Brain (organoid and tissue), 16 donors: ENCODE measurements at places on chromosomes 1 and 21.

GRCh38 chr1:65146908-65147423 lies 1.0 kb upstream of the AK4 start:
- no peak for DNase-seq

- DNase-seq: no peak
Measured at GRCh38 chr1:219476716-219477115, 136.2 kb downstream of the ZC3H11B start.

DNA sequence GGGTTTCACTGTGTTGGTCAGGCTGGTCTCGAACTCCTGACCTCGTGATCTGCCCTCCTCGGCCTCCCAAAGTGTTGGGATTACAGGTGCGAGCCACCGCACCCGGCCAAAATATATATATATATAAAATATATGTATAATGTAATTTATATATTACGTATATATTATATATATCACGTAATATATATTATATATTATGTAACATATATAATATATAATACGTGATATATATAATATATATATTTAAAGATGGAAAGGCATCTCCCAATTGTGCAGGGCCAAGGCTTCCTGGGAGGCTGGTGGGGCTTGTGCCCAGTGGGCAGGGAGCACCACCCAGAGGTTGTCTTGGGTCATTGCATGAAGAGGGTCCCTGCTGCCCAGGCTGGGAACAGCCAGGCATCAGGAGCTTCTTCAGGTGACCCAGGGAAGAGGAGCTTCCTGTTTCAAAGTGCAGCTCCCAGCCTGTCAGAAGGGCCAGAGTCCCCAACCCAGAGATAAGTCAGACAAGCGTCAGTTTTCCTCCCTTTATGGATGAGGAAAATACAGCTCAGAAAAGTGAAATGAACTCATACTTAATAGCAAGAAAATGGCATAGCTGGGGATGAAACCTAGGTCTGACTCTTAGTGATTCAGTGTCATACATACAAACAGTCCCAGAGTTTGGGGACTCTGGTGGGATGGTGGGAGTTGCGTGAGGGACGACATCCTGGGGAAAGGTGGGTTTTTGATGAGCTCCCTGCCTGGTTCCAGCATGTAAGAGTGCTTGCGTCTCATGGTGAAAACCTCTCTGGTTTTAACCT lies 12.0 kb downstream of the UBE2Q1 start:
- DNase-seq: peak; percentile 51

DNA sequence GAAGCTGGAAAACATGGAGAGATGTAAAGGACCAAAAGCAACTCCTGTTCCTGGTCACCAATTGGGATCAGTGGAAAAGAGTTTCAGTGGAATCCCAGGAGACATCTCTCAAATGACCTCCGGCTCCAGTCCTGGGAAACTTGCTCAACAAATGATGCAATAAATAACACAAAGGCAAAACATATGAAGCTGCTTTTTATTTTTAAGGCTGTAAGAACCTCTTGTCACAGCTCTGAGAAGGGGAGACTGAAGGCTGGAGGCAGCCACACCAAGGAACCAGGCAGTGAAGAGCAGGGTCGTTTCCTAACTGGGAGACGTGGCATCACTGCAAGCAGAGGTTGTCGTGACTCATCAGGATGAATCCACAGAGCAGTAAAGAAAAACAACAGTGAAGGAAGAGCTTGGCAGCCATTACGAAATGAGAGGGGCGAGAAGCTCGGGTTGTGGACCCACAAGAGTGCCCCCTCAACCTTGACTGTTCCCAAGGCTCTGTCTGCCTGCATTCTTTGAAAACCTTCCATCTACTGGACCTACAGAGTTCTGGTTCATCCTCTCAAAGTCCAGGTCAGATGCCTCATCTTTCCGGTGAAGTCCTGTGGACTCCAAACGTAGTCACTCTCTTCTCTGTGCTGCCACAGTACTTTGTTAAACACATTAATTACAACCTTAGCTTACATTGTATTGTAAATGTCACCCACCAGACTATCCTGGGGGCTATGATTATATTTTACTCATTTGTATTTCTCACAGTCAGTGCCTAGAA lies 32.1 kb downstream of the JAK1 start:
- DNase-seq: no peak

DNA sequence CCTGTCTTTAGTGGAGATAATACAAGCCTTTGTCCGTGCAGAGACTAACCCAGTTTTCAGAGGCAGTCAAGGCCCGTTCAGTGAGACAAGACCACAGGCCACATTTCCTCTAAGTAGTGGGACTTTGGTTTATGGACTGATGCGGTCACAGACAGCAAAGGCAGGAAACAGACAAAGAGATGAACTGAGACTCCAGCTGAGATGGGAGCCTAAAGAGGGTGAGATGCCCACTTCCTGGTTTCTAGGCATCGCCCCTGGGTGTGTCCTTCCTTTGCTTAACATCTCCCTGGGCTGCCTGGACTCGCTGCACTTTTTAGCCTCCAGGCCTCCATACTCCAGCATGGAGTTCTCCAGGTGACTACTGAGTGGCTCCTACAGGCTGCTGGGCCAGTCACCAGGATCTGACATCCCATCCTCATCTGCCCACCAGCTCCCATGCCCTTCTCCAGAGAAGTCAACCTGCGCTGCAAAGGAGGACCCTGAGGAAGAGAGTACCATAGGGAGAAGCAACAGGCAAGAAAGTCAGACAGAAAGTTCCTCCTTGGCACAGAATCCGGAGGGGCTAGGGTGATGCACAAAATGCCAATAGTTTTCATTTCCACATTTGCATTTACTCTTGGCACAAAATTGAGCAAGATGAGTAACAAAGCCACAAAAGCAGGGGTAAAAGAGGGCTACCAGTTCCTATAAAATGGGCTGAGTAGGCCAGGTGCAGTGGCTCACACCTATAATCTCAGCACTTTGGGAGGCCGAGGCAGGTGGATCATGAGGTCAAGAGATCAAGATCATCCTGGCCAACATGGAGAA lies 15.1 kb downstream of the THEMIS2 start:
- no peak for DNase-seq
